ENCODE measurements at places on chromosomes 12 and 14. TPM values are rescaled to one million over a fixed set of nuclear protein-coding genes. Genes with fewer than 3 reads are reported as not detected.

PLEKHG7 gene
- total RNA-seq = not detected

LUM gene
- total RNA-seq = not detected

FANCM gene
- total RNA-seq = 4.7 TPM

WASHC3 gene
- total RNA-seq = 28.6 TPM

CLEC1A gene
- total RNA-seq = not detected

SERPINA10 gene
- total RNA-seq = not detected

MNAT1 gene
- total RNA-seq = 115 TPM

RILPL1 gene
- total RNA-seq = 38.2 TPM

CMKLR1 gene
- not detected for total RNA-seq

RNF212B gene
- total RNA-seq = not detected

GRCh38 chr12:124675881-124676713 is 108.7 kb upstream of the NCOR2 start:
- no peak for DNase-seq

DNA sequence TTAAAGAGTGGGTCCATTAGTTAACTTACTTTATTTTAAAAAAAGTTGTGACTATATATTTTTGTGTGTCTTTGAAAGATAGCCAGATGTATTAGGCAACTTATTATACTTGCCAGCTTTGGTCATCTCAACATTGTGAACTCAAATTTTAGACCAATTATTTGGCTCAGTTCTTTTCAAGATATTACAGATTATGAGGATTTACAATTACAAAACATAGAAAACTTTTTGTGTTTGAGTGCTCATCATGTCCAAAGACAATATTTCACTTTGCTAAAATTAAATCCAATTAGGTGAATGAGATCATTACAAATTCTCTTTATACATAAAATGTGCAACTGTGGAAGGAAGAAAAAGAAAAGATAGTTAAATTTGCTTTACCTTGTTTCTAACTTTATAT is 18.3 kb upstream of the PDE3A start:
- no peak for DNase-seq

DNA sequence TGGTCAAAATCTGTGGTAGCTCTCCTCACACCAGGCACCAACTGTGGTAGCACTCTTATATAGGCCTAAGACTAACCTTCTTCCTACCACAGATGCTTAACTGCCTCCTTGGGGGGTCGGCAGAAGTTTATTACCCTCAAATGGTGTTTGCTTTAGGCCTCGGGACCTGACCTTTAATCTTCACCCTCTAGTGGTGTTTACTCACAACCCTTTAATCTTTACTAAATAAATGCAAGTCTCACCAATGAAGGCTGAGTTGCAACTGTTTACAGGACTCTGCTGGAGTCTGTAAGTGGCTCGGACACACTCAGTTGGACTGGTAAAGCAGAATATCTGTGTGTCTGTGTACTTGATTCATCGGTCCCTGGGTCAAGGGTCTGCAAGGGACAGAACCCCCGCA is 29.4 kb downstream of the CCER1 start:
- DNase-seq = no peak

- DNase-seq = no peak
These were observed at the start of gene ZBTB42 for GRCh38 chr14:104800771-104801519. TSS of gene ZBTB42 (plus strand) at chr14:104801101. CDS start at chr14:104801198, 97 bp downstream.

DNA sequence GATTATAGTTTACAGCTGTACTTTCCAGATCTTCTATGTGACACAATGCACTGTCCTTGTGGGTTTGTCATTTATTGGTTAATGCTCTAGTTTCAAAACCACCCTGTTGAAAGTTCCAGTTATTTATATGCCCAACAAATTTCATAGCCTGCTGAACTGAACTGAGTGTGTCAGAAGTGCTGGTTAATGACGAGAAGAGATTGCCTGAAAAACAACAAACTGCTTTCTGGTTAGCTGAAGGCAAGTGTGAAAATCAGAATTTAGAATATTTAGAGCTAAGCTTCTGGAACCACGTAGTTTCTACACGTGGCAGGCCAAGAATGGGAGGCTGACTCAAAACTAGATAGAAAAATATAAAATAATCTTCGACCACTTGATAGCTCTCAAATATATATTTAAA is 19.1 kb upstream of the RIN3 start:
- DNase-seq = no peak

DNA sequence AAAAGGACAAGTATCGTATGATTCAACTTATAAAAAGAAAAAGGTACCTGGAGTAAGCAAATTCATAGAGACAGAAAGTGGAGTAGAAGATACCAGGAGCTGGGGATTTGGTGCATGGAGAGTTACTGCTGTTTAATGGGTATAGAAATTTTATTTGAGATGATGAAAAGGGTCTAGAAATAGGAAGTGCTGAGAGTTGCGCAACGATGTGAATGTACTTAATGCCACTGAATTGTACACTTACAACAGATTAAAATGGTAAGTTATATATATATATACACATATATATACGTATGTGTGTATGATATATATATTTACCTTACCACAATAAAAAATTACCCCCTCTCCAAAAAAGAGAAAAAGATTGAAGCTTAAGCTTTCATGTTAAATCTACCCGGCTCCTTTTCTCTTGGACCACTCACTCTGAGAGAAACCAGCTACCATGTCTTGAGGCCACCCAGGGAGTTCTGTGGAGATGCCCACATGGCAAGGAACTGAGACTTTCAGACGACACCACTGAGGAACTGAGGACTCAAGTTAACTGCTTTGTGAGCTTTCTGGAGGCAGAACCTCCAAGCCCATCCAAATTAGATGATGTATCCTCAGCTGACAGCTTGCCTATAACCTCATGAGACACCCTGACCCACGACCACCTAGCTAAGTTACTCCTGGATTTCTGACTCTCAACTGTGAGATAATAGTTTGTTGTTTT is 130.0 kb upstream of the BTG1 start:
- DNase-seq = no peak

DNA sequence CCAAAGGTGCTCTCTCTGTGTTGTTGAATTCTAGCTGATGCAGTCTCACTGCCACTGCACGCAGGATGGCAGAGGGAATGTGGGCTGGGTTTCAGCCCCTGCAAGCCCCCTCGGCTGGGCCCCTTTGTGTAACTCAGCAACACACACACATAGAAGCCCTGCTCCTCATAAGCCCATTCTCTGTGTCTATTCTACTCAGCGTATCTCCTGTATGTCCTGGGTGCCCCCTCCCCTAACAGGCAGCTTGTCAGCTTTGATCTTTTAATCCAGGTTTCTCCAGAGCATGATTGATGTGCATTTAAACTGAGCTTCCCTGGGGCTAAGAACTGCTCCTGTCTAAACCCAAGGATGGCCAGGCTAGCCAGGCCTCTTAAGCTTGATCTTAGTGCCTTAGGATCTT is 43.0 kb downstream of the SRRM4 start:
- no peak for DNase-seq

GRCh38 chr12:51246254-51246853 is 7.7 kb downstream of the DAZAP2 start:
- DNase-seq = no peak

- DNase-seq = no peak
These were observed 154.3 kb downstream of the TMX1 start for GRCh38 chr14:51394384-51394783.

DNA sequence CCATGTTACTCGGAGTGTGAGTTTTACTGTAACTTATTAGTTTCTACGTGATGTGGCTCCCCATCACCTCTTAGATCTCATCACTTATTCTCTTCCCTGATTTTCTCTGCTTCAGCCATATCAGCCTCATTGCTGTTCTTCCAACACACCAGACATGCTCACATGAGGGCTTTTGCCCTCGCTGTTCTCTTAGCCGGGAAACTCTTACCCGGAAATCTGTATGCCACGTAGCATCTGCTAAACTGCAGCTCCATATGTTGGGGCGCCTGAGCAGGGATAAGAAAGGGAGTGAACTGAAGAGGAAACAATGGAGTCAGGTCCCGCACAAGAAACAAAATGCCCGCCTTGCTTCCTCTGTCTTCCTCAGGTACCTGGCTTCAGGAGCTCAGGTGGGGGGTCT is 16.6 kb downstream of the SMUG1 start:
- no peak for DNase-seq

- peak; percentile 15 for DNase-seq
These were observed 9.2 kb upstream of the HSP90AA1 start for GRCh38 chr14:102095871-102096568.

DNA sequence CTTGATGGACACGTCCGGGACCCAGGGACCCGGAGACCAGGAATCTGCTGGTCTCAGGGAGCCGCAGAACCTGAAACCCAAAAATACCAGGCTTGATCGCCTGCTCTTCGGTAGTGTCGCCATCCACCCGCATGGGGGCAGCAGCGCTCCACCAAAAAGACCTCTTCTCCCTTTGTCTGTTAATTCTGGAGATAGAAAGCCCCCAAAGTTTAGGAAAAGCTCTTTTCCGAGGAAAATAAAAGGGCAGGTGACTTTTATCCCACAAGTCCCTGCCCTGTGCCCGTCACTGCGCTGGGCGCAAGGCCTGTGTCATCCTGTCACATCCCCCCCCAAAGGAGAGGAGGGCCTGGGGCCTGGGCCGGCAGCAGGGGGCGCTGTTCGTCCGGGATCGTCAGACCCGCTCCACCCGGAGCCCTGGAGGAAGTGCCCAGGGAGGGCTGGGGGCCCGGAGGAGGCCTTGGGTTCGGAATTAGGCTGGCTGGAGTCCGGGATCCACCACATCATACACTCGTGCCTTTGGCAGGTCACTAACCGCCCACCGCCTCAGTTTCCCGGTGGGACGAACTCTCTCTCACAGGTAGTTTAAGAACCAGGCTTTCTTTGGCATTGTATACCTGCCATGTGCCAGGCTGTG is 31.9 kb downstream of the DAD1 start:
- DNase-seq = peak; percentile 71

DNA sequence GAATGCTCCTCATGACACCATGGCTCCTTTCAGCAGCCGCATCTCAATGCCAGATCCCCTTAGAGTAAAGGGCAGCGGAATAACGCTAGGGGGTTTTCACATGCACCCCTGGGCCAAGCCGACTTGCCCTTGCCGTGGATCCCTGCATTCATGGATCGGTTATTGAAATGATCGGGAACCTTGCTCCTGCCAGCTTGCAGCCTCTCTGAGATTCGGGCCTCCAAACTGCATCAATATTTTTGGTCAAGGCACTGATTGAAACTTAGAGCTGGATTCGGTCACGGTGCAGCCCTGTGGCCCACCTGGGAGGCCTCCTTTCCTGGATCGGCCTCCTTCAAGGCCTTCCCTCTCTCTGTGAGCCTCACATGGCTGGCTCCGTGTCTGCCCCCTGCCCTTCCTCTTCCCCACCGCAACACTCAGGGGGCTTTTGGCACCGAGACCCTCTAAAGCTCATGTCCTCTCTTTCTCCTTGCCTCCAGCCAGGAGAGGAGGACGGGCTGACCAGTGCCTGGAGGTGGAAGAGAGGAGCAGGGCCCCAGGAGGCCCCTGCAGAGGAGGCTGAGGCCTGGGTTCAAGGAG is 1.8 kb downstream of the PTPN6 start:
- DNase-seq = no peak

DNA sequence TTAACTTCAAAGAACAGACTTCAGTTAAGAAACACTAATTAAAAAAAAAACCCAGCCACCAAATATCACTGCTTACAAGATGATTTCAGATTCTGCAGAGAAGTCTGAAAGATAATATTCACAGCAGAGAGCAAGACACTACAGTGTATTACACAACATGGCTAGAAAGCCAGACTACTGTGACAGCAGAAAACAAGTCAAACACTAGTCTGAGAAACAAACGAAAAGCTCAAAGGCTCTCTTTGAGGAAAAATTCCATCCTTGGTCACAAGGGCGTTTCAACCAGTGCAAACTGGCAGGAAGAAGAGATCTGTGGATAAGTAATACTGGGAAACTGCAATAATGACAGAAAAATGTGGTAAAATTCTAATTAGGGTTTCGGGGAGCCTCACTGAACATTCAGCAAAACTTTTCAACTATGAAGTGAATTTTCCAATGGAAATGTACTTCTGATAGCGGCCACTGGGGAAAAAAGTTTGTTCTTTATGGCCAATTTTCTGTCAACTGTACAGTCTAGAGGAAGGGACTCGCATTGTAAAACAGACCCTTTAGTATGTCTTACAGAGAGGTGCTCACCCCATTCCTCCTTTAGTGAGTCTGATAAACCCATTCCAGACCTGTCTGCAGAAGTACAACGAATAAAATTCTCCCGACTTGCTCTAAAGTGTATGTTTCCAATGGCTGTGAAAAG is 50.4 kb downstream of the ACADS start:
- DNase-seq = no peak

GRCh38 chr12:111260732-111261131 is 108.2 kb downstream of the PHETA1 start:
- DNase-seq = no peak

- DNase-seq = peak; percentile 55
These were observed 576 bp downstream of the SYNE3 start for GRCh38 chr14:95515596-95516552.

- no peak for DNase-seq
These were observed 14.3 kb downstream of the POMT2 start for GRCh38 chr14:77306416-77306815.

DNA sequence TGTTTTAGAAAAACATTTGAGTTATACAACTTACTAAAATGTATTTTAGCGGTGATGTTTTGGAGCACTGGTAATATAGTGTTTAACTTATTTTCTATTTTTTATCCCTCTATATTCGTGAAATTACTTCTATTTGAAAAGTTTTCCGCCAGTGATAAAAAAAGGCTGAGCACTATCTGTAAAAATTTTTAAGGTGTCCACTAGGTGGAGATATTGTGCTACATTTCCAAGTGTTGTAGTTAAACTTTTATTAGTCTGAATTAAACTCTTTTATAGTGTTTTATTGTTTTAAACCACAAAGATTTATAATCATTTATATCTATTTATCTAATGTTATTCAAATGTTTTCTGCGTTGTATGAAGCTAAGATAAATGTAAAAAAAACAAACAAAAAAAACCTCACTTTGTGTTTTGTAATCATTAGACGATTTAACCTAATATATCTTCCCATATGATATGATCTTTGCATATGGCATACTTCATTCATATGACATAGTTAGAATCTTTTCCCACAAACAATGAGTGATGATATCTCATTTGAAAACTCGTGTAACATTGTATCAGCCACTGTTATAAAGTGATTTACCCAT is 11.8 kb downstream of the ALG10B start:
- peak; percentile 48 for DNase-seq

GRCh38 chr12:95261109-95261508 is 43.5 kb downstream of the VEZT start:
- no peak for DNase-seq

- no peak for DNase-seq
These were observed 3.9 kb upstream of the LHX5 start for GRCh38 chr12:113475451-113476175.

DNA sequence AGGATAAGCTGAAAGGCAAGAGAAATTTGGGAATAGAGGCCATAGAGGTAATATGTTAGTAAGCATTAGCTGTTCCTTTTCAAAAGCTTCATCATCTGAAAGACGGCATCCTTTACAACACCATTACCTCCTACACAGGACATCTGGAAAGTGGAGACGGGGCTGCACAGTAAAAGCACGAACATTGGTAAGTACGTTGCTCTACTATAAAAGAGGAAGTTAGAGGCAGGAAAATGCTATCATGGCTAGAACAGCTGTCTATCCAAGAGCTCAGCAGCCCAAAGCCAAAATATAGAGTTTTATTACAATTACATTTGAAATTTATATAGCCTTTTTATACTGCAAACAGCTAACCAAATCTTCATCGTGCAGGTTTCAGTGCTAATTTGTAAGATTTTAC is 172.3 kb upstream of the GRIP1 start:
- DNase-seq = no peak

- no peak for DNase-seq
These were observed 165.6 kb upstream of the IGF1 start for GRCh38 chr12:102645968-102646367.

- no peak for DNase-seq
These were observed 62.7 kb upstream of the OR10AD1 start for GRCh38 chr12:48265777-48266176.

- peak; percentile 20 for DNase-seq
These were observed 15.0 kb upstream of the FOXG1 start for GRCh38 chr14:28751467-28752058.

- DNase-seq = peak; percentile 6
These were observed 1.2 kb downstream of the SLCO1C1 start for GRCh38 chr12:20696181-20696905.

All from G401 (cell line).